ENCODE measurements at places on chromosomes 3 and 15. TPM values are rescaled to one million over a fixed set of nuclear protein-coding genes. Genes with fewer than 3 reads are reported as not detected.

Gene ATXN7
- 3.7 TPM for total RNA-seq

Gene RBMS3
- total RNA-seq = 6.5 TPM

Gene FBXL22
- total RNA-seq = not detected

Gene ALS2CL
- total RNA-seq = 0.39 TPM

Gene SEMA6D
- 10.4 TPM for total RNA-seq

Gene C3orf62
- 0.16 TPM for total RNA-seq

Gene GABRR3
- total RNA-seq = not detected

Gene PCOLCE2
- 35.8 TPM for total RNA-seq

Gene TMEM207
- total RNA-seq = not detected

Gene LRRC34
- 0.43 TPM for total RNA-seq

Gene CKMT1A
- total RNA-seq = 1.1 TPM

Gene CLEC3B
- 0.37 TPM for total RNA-seq

Gene GATM
- total RNA-seq = 0.78 TPM

Gene ECE2
- not detected for total RNA-seq

Gene CCDC54
- total RNA-seq = not detected

Gene MON1A
- total RNA-seq = 3.0 TPM

Gene AADACL2
- not detected for total RNA-seq

Gene PLS1
- total RNA-seq = 9.5 TPM

Gene SCN10A
- total RNA-seq = not detected

Gene GP9
- not detected for total RNA-seq

Gene HEMK1
- 5.6 TPM for total RNA-seq

Gene CD200
- not detected for total RNA-seq

Gene TRIM71
- not detected for total RNA-seq

Gene RAB43
- total RNA-seq = 15.9 TPM

Gene POLQ
- total RNA-seq = 5.4 TPM

Gene TRIM42
- total RNA-seq = not detected

Gene RHOV
- 0.41 TPM for total RNA-seq
